ENCODE measurements at places on chromosomes 6 and 20.

GRCh38 chr20:5153612-5154542 lies 27.1 kb downstream of the CDS2 start:
- DNase-seq: no peak

DNA sequence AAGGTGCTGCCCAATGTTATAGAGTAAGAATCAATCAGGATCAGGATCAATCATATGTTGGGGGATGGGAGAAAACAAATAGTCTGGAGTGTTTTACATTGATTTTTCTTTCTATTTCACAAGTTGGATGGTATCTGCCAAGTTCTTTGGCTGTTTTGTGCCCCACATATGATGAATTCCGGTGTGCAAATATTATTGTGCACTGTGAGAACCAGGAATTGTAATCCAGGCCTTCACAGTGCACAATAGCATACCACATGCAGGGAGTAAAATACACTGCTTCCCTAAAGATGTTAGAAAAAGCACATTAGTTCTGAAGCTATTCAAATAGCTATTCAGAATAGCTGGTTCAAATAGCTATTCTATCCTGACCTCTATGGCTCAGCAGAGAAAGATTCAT lies 133.7 kb downstream of the LCA5 start:
- no peak for DNase-seq

GRCh38 chr6:167661552-167662044 lies 165.1 kb upstream of the AFDN start:
- no peak for DNase-seq

GRCh38 chr6:22236626-22237414 lies 60.0 kb downstream of the PRL start:
- DNase-seq: no peak

GRCh38 chr20:13904766-13905165 lies 85.6 kb downstream of the SEL1L2 start:
- DNase-seq: no peak
